ENCODE measurements at places on chromosomes 12 and 14.

DNA sequence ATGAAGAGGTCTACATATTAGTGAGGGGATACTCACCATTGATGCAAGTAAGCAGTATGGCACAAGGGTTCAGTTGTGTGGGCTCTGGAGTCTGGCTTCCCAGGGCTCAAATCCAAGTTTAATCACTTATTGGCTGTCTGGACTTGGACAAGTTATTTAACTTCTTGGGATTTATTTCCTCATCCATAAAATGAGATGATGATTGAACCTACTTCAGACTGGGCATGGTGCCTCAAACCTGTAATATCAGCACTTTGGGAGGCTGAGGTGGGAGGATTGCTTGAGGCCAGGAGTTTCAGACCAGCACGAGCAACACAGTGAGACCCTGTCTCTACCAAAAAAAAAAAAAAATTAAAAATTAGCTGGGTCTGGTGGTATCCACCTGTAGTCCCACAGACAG, 67.9 kb downstream of the KCNK10 start:
- no peak for DNase-seq

- DNase-seq, result no peak
Measured at GRCh38 chr14:74242021-74242779, 3.0 kb downstream of the VSX2 start.

GRCh38 chr12:116863275-116863767, 17.9 kb downstream of the HRK start:
- DNase-seq, result no peak

DNA sequence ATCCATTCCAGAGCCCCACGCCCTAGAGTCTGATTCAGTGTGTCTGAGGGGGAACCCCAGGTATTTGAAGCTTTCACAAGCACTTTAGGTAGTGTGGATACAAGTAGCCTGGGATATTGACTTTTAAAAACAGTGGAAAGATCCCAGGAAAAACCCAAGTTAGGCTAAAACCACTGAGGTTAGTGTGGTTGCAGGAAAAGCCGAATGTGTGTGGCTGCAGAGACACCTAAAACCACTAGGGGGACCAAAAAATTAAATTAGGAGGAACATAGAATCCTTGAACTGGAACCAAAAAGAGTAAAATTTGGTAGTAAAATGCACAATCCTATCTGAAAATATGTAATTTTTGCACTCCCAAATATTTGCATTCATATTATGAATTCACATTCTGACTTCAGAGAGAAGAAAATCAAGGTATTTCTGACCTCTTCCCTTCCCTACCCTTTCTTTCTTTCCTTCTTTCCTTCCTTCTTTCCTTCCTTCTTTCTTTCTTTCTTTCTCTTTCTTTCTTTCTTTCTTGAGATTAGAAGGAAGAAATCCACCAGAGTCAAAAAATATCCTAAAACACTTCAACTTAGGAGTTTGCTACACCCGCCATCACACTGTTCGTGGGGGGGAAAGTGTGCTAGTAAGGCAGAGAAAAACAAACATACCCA, 37.8 kb downstream of the SLCO1A2 start:
- peak; percentile 1 for DNase-seq

- peak; percentile 76 for DNase-seq
Measured at GRCh38 chr12:6825398-6826124, 2.6 kb upstream of the P3H3 start.

DNA sequence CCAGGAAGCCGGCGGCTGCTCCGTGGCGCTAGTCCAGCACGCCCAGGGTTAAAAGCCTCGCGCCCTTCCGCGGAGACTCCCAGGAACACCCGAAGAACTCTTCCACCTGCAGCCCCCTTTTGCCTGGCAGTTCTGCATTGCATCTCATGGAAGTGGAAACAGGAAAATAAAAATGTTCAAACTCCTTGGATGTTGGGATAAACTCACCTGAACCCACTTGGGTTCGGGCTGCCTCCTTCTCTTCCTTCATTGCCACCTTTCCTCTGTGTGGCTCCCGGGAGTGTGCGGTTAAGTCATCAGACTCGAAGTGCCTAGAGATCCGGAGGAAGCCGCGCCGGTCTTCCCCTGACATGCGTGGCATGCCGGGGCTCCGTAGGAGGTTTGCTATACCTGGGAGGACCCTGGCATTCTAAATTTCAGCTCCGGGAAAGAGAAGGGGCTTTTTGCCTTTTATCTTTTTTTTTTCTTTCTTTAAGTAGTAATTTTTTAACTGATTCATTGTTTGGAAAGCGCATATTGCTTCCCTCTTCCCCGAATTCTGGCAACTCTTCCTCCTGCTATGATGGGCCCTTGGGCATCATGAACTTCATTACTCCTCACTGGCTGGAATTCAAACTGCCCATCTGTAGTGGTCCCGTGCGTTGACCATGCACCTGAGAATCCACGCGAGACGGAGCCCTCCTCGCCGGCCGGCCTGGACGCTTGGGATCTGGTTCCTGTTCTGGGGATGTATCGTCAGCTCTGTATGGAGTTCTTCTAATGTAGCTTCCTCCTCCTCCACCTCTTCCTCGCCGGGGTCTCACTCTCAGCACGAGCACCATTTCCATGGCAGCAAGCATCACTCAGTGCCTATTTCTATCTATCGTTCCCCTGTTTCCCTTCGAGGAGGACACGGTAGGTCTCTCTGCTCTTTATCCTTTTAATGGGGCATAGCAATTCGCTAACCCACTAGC, 931.4 kb downstream of the DIO2 start:
- no peak for DNase-seq

DNA sequence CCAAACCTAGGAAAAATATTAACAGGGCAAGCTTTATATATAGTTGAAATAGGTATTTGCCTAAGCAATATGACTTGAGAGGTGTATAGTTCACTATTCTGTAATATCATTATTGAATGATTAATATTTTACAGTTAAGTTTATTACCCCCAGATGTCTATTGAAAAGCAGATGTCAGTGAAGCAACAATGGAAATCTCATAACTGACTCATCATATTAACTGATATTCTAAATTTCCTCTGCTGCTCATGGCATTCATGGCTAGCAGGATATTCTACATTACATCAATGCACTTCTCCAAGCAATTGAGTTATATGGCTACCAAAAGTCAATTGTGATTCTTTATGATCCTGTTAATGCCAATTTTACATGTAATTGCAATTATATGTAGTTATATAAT, 9.7 kb upstream of the MAGOHB start:
- no peak for DNase-seq

- DNase-seq, result no peak
Measured at GRCh38 chr14:67485501-67486095, 2.9 kb downstream of the TMEM229B start.

DNA sequence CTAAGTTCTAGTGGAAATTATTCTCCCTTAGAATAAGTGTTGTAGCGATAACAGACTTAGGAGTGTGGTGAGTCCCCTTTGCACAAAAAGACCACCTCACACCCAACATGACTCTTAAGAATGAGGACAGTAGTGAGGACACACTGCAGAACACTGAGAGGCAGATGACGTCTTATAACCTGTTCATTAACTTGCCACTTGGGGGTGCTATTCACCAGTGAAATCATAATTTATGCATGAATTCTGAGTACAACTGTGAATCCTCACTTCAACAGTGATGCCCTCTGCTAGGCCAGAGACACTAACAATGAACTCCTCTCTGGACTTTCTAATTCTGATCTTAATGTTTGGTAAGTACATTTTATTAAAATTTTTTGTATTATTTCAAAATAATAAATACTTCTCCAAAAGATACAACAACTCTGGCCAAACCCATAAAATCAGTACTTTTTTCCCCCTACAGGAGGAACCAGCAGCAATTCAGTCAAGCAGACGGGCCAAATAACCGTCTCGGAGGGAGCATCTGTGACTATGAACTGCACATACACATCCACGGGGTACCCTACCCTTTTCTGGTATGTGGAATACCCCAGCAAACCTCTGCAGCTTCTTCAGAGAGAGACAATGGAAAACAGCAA, 274.7 kb downstream of the DAD1 start:
- peak; percentile 31 for DNase-seq

DNA sequence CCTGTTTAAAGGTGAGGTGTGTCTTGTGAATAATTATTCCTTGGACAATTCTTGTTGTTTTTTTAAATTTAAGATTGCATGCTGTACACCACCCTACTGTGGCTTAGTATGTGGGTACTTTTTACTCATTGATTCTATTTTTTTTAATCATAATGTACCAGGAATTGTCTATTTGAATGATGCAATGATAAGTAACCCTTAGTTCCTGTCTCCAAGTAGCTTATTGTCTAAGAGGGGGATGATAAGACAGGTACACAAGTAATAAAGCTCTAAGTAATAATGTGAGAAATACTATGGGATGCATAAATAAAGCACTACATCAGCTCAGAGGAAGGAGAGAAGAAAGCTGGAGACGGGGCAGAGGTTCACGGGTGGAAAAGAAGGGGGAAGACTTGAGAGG, 90.9 kb downstream of the MYRFL start:
- DNase-seq, result no peak

DNA sequence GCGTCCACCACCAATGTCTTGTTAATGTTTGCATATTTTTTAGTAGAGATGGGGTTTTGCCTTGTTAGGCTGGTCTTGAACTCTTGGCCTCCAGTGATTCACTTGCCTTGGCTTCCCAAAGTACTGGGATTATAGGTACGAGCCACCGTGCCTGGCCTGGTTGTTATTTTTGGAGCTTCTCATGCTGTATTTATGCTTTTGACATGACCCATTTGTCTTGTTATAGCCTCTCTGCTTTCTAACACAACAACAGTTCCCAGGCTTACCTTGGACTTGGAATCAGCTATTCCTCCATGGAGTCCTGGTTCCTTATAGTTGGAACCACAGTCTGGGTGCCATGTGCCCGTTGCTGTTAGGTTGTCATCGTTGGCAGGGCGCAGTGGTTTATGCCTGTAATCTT, 29.7 kb downstream of the ZNF410 start:
- no peak for DNase-seq

GRCh38 chr12:89216211-89216952, 135.9 kb downstream of the DUSP6 start:
- DNase-seq, result no peak

DNA sequence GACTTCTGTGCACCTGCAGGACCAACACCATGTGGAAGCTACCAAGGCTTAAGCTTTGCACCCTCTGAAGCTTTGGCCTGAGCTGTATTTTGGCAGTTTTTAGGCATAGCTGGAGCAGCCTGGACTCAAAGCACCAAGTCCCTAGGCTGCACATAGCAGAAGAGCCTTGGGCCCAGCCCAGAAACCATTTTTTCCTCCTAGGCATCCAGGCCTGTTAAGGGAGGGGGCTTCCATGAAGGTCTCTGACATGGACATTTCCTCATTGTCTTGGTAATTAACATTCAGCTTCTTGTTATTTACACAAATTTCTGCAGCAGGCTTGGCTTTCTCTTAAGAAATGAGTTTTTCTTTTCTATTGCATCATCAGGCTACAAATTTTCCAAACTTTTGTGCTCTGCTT, 475.8 kb upstream of the FLRT2 start:
- no peak for DNase-seq

GRCh38 chr12:22059976-22060647, 14.1 kb downstream of the CMAS start:
- DNase-seq, result no peak

Measured in NCI-H748 treated with DMSO at 0.1 percent for 48 hours (cell line).